ENCODE measurements at places on chromosomes 11 and 22. TPM values are rescaled to one million over a fixed set of nuclear protein-coding genes. Genes with fewer than 3 reads are reported as not detected.
A peak's percentile ranks its signal among the peaks of the same experiment; 100 is the strongest.

DNA sequence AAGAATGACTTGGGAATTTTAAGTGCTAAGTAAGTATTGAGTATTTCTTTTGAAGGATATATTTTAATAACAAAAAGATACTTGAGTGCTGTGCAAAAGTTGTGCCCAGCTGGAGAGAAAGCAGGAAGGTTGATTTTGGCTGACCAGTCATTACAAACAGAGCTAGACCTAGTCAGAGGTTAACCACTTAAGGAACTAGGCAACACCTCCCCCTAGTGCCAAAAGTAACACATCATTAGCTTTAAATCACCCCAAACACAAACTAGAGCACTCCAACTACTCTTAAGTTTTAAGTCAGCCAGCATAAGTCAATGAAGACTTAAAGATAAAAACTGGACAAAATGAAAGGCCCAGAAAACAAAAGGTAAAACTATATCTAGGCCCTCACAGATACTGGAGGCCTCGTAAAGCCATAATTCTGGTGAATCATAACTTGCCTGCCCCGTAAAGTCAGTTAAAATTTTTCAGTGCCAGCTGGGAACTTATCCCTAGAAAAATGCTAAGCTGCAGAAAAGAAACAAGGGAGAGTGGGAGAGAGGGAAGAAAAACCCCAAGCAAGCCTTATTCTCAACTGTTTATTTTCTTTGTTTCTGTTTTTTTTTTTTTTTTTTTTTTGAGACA lies 4.6 kb downstream of the TMEM9B start:
- peak; percentile 13 for DNase-seq

DNA sequence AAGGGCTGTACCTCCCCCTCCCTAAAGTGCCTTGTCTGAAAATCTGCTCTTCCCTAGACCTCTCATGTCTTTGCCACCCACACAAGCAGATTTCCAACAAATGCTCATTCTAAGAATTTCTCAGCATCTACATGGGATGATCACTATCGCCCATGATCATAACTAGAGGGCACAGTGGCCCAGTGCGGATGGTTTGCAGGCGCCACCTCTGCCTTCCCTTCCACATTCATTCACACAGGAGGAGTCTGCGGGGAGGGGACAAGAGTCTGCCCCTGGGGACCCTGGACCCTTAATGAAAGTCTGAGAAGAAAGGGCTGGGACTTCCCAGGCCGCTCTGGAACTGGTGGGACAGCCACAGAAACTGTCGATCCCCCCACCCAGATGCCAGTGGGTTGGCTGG lies 28.9 kb downstream of the KCTD17 start:
- no peak for DNase-seq

DNA sequence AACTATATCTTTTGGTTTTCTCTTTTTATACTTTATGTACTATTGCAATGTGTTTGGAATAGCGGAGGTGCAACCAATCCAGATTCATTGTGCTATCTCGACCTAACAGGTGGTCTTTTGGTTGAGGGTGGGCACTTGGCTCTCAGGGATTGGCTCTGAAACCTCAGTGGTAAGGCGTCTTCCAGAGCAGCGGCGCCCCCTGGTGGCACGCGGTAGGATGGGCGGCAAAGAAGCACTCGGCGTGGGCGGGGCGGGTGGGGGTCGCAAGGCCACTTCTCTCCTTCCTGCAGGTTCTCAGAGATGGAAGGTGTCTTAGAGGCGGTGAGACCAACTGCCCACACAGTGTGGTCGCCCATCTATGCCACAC lies 19.2 kb upstream of the PLET1 start:
- DNase-seq, result peak; percentile 75

DNA sequence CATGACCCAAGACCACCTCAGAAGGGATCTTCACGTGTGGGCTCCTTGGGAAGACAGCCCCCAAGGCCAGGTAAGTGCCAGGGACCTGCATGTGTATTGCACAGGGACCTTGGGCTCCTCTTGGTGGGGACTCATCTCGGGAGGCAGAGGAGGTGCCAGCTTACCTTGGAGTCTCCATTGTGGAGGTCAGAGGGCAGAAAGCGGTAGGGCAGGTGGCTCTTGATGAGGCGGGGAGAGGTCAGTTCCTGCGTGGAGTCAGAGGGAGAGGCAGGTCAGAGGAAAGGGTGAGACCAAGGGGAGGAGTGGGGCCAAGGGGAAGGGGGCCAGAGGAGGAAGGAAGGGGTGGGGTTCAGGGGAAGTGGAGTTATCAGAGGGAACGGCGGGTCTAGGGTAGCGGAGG lies 22.5 kb downstream of the SULT4A1 start:
- DNase-seq, result no peak

- DNase-seq, result no peak
Measured at GRCh38 chr11:111355956-111356659, 23.0 kb downstream of the POU2AF1 start.

- no peak for DNase-seq
Measured at GRCh38 chr11:126862664-126863243, 137.8 kb downstream of the KIRREL3 start.

DNA sequence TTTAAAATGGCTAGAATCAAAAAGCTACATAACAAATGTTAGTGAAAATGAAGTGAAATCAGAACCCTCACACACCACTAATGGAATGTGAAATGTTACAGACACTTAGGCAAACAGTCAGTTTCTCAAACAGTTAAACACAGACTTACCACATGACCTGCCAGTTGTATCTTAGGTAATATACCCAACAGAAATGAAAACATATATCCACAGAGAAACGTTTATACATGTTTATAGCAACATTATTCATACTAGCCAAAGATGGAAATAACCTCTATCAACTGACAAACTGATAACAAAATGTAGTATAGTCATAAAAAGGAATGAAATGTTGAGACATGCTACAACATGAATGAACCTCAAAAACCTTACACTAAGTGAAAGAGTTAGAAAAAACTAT lies 131.5 kb upstream of the TRPC6 start:
- no peak for DNase-seq

- no peak for DNase-seq
Measured at GRCh38 chr22:23212061-23213021, 32.0 kb downstream of the BCR start.

GRCh38 chr11:79362821-79363220 lies 78.0 kb downstream of the TENM4 start:
- no peak for DNase-seq

- no peak for DNase-seq
Measured at GRCh38 chr11:78560153-78560552, 14.5 kb downstream of the NARS2 start.

GRCh38 chr22:46801826-46802607 lies 39.6 kb downstream of the TBC1D22A start:
- no peak for DNase-seq

- DNase-seq, result no peak
Measured at GRCh38 chr11:68020575-68020974, 9.9 kb upstream of the NDUFS8 start.

DNA sequence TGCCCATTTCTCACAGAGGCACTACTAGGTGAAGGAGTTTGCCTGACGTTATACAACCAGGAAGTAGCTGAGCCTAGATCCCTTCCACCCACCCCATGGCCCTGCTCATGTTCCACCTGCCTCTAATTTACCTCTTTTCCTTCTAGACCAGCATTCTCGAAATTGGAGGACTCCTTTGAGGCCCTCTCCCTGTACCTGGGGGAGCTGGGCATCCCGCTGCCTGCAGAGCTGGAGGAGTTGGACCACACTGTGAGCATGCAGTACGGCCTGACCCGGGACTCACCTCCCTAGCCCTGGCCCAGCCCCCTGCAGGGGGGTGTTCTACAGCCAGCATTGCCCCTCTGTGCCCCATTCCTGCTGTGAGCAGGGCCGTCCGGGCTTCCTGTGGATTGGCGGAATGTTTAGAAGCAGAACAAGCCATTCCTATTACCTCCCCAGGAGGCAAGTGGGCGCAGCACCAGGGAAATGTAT lies 14.1 kb downstream of the PIK3IP1 start:
- DNase-seq, result no peak

GRCh38 chr22:28402539-28402938 lies 277.1 kb downstream of the TTC28 start:
- DNase-seq, result no peak

DNA sequence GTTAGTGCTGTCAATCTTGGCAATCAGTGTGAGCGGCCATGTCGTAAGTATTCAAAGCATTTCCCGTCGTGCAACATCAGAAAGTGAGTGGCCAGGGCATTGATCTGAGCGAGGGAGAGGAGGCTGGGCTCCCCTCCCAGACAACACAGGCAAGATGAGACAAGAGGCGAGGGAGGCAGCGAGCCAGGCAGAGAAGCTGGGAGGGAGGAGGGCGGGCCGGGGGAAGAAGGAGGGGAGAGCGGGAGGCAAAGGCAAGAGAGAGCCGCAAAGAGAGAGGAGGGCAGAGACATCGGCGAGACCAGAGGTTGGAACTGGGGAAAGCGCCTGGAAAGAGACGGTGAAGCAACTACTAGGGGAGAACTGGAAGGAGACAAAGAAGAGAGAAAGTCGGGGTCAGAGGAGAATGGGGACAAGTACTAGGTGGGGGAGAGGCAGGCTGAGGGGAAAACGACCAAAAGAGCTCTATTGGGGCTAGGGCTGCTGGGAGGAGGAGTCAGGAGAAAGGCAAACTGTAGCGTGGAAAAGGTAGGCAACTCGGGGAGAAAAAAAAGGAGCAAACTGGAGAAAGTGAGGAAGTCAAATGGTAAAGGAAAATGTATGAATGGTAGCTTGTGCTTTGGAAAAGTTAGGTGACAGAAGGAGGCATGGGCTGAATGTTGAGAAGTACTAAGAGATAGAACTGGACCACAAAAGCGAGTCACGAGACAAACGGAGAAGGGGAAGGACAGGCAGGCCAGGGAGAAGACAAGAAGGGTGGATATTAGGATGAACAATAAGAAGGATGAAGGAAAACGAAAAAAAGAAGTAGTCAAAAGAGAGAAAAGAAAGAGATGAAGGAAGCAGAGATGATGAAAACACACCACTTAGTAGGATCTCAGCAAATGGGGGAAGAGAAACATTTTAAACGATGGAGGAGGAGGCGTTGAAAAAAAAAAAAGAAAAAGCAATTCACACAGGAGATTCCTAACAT lies 130.5 kb upstream of the C11orf58 start:
- DNase-seq, result peak; percentile 70

GRCh38 chr22:20968281-20968977 lies 1.4 kb downstream of the AIFM3 start:
- no peak for DNase-seq

- DNase-seq, result no peak
Measured at GRCh38 chr11:87428266-87428665, 390.5 kb downstream of the TMEM135 start.

DNA sequence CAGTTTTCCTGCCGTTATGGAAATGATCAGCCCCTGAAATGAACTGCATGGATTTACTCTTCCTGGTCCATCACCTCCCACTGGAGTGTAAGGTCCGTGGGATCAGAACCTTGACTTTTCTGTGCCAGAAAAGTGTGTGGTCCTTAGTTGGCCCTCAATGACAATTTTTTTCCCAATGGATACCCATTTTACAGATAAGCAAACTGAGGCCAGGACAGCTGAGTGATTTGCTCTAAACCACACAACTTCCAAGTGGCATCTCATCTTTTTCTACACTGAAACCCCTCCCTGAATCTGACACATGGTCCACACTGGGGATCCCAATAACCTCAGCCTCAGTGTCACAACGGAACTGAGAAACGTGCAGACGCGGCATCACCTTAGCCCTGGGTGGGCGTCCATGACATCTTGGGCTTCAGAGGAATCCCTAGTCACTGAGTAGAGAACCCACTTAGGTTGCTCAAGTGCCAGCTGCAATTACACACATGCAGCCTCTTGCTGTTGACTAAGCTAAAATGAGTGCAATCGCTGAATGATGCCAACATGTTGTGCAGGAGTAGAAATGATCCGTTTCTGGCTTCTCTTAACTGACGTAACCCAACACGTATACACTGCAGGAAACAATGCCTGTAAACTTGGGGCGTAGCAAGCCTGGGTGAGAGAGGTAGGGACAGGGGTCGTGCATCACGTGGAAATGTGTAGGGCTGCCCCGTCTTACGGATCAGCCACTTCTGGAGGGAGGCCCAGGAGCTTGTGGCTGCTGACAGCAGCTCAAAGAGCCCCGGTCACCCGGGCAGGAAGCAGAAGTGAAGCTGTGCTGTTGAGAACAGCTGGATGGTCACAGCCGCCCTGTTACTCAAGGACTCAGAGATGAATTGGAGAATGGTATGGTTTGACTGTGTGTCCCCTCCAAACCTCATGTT lies 136.3 kb downstream of the SHANK2 start:
- DNase-seq, result no peak

DNA sequence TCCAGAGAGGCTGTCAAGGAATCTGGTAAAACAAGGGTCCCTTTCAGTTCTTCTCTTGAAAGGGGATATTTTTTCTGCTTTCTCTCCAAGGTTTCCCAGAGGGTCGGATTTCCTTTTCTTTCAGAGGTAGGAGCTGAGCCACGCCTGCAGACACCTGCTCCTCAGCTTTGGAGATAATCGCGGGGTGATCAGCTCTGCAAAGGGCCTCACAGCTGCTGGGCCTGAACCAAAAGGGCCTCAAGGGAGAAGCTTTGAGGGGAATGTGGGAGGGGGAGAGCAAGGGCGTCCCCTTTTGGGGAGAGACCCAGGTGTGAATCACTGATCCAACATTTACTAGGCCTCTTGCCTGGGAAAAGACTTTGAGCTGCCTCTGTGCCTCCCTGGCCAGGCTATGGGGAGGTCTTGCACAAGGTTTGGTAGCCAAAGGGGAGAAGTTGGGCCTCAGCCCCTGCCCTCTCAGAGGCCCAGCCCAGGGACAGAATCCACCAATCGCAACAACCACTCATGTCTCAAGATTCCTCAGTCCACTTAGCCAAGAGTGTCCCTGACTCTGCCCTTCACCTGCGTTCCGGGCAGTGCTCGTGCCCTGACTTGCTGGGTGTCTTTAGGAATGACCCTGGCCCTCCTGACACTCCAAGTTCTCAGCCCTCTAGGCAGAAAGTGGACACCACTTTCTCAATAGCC lies 14.0 kb upstream of the TP53I11 start:
- DNase-seq, result no peak

DNA sequence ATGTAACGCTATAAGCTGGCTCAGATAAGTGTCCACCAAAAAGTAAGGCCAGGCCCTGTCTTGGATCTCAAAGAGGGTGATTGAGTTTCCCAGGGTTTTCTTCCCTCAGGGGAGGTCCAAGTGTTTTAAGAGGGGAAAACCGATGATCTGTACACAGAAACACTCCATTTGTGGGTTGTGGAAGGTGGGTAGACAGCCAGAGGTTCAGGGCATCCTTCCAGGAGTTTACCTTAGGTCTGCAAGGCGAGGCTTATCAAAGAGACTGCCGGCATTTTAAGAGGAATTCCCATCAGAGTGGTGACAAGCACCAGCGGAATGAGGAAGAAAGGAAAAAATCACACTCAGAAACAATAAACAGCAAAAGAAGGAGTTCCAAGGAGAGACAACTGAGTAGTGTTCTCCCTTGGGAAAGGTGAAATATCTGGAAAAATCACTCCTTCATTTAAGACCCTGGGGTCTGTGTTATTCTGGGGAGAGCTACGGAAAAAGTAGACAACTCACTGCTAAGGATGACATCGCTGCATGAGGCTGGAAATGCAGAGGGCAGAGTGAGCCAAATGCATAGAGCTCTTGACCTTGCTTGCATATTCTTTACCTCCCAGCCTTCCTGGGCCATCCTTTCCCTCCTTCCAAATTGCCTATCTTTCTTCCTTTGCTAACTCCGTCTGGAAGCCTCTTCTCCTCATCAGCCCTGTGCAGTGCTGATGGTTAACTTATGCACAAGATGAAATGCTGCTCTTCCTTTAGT lies 22.1 kb upstream of the MMP7 start:
- DNase-seq, result no peak

The FUT4 gene
- total RNA-seq, result 5.9 TPM

The TBX1 gene
- total RNA-seq, result not detected

The ALDH3B1 gene
- total RNA-seq, result 0.23 TPM

The DCDC1 gene
- 2.6 TPM for total RNA-seq

The YAP1 gene
- total RNA-seq, result 142 TPM

The KIF18A gene
- 27.6 TPM for total RNA-seq

The PYGM gene
- 1.2 TPM for total RNA-seq

The FZD4 gene
- total RNA-seq, result 4.1 TPM

The MAML2 gene
- 20.5 TPM for total RNA-seq

The ACTN3 gene
- 0.16 TPM for total RNA-seq

The MAPK8IP1 gene
- 38.7 TPM for total RNA-seq

All from neural crest cell (in vitro differentiated cells).